Stimulated activated CD4-positive, alpha-beta T cell treated with anti-CD3 and anti-CD28 coated beads, Interleukin-1b, Interleukin-23, amount 100 ng/mL, for 24 hours (primary cell): ENCODE measurements at places on chromosomes 4 and X.

DNA sequence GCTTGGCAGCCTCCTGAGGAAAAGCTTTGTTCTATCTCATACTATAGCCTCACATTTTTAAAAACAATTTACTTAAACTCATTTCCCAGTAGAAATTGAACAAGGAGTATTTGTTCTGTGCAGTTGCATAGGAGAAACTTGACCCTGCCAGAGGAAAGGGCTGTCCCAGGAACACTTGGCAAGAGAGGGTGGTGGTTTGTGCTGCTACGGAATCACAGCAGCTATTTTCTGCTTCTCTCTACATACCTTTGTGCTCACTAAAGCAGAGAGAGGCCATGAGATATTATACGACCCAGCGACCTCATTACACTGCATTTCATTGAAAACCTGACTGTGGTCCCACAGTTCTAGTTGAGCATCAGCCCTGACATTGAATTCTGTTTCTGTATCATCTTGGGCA lies 83.1 kb upstream of the LANCL3 start:
- no peak for DNase-seq

GRCh38 chr4:81499840-81500239 lies 28.1 kb upstream of the RASGEF1B start:
- no peak for DNase-seq

GRCh38 chrX:18961686-18962085 lies 22.2 kb downstream of the PHKA2 start:
- no peak for DNase-seq

DNA sequence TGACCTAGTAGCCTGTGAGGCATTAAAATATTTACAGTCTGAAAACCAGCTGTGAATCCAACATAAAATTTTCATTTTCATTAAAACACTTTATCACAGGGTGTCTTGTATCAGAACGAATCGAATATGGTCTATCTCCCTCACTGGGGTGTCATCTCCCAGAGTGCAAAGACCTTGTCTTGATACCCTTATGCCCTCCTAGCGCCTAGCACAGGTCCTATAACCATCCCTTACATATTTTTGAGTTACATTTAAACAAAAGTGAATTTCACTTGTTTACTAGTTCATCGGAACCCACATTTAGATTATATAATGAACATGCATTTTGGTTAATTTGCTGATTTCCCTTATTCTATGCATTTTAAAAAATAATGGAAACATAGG lies 14.0 kb downstream of the DIPK2B start:
- no peak for DNase-seq

DNA sequence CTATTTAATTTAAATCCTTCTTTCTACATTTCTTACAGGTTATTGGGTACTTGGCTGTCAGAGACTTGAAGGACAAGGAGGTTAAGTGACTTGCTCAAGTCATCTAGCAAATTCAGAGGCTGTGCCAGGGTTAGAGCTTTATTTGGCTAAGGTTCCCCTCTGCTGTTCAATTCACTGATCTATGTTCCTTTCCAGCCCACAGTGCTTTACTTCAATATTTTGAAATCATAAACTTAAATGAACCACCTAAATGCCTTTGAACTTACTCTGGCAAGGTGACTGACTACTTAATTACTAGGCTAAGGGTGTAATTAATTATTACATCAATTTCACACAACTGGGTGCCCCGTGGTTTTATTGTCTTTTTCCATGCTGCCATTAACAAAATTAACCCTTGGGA lies 288.7 kb downstream of the CAMK2D start:
- no peak for DNase-seq

- DNase-seq = no peak
Measured at GRCh38 chr4:7806338-7807090, 133.1 kb downstream of the AFAP1 start.

- no peak for DNase-seq
Measured at GRCh38 chrX:36436361-36436760, 516.8 kb downstream of the CFAP47 start.

- no peak for DNase-seq
Measured at GRCh38 chr4:5956285-5957021, 61.8 kb downstream of the C4orf50 start.

- no peak for DNase-seq
Measured at GRCh38 chr4:21018817-21019216, 318.6 kb downstream of the PACRGL start.
